ENCODE measurements at places on chromosomes 11 and 22.

DNA sequence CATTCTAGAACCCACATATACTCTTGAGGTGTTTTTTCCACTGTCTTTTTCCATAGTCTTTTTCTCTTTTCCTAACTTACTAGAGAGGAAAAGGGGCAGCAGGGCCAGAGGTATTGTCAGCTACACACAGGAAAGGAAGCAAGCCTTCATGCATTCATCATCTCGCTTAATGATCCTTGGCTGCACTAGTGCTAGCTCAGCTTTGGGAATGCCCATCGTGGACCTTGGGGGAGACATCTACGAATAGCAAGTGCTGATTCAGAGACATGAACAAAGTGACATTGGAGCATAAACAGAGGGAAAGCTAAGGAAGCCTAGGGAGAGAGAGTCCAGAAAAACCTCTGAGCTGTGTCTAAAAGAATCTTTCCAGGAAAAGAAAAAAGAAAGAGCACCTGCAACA lies 466.3 kb upstream of the ARHGAP42 start:
- DNase-seq = peak; percentile 5

GRCh38 chr11:45368697-45369096 lies 82.6 kb upstream of the SYT13 start:
- DNase-seq = no peak

- no peak for DNase-seq
Measured at GRCh38 chr11:86588566-86589090, 83.8 kb downstream of the ME3 start.

- no peak for DNase-seq
Measured at GRCh38 chr11:3077846-3078440, 20.7 kb upstream of the CARS1 start.

- no peak for DNase-seq
Measured at GRCh38 chr22:36853407-36854099, 7.3 kb upstream of the NCF4 start.

DNA sequence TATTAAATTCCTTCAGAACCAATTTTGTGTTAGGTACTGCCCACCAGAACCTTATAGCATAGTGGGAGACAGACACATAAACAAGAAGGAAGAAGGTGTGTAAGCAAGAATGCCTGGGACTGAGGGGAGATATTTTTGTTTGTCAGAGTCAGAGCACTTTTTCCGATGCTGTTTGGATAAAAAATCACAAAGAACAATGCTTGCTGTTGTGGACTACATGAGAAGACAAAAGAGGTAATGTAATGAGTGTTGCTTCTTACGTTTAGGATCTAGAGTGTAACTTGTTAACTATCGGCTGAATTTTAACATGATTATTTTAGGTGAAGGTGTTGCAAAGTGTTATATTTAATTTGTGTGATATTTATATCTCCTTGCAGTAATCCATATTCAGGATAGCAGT lies 84.9 kb downstream of the ATM start:
- no peak for DNase-seq

GRCh38 chr22:20267441-20268278 lies 458 bp downstream of the RTN4R start:
- peak; percentile 57 for DNase-seq

DNA sequence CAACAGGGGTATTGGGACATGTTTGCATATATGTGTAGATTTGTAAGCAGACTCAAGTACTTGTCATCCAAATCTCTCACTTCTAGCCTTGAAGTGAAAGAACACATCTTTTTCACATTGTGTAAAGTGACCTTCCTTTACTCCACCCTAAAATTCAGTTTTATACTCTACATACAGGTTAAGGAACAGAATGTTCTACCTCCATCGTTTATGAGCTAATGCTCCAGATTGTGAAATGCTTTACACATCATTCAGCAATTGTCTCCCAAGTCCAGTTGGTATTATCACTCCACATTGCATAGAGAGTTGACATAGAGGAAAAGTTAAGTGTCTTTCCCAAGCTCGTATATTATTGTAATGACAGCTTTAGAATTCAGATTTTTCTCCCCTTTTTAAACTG lies 46.1 kb upstream of the BLID start:
- no peak for DNase-seq

DNA sequence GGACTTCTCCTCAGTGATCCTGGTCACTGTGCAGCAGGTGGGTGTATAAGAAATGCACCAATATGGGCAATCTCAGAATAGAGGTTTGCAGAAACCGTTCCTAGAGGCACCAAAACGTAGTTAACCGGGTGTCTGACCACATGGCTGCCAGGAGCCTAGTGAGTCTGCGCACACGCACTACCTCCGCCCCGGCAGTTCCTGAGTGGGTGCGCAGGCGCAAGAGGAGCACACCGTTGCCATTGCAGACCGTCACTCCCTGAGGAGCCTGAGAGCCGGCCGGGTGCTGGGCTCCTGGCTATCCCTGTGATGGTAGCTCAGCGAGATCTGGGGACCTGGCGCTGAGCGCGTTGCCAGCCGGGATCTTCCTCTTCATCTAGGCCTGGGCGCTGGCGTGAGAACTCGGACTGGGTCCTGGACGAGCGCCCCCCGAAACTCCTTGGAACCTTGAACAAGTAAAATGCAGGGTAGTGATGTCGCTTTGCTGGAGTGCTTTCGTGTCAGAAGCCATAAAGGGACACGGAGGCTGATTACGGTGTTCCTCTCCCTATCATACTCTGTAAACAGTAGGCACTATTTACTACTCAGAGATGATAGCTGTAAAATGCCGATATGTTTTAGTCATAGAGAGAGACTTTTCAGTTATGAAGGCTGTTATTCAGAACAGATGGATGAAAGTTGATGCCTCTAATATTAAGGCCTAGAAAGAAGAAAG lies at the start of gene MS4A13:
TSS of gene MS4A13 (plus strand) at position 249 of the 712 bp plus-strand sequence. CDS start 2,692 bp downstream, outside the sequence.
- DNase-seq = no peak

DNA sequence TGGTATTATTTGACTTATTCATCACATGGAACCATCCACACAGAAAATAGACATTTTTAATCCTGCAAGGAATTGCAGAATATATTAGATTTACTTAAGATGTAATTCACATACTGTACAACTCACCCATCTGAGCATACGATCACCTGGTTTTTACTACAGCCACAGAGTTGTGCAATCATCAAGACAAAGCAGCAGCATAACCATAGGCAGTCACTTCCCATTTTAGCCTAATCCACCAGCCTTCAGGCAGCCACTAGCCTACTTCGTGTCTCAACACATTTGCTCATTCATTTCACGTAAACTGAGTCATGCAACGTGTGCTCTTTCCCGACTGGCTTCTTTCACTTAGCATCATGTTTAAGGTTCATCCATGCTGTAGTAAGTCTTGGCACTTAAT lies 23.0 kb downstream of the PIWIL3 start:
- DNase-seq = no peak

- no peak for DNase-seq
Measured at GRCh38 chr11:43746670-43747069, 66.1 kb downstream of the HSD17B12 start.

GRCh38 chr22:46991666-46992065 lies 229.2 kb downstream of the TBC1D22A start:
- DNase-seq = no peak

DNA sequence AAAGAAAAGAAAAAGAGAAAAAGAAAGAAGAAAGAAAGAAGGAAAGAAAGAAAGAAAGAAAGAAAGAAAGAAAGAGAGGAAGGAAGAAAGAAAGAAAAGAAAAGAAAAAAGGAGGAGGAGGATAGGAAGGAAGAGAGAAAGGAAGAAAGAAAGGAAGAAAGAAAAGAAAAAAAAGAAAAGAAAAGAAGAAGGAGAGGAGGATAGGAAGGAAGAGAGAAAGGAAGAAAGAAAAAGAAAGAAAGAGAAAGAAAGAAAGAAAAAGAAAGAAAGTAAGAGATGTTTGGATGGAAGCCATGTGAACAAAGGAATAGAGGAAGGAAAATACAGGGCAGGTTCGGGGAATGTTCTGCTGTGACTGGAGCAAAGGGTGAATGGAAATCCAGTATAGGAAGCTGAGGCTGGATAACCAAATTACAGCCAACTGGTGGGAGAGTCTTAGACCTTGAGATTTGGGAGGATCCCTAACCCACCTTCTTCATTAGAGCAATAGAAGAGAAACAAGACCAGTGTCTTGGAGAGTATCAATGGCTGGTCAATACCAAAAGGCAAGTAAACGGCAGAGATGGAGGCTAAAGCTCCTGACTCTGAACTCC lies 94.9 kb downstream of the RASSF10 start:
- no peak for DNase-seq

GRCh38 chr11:32184723-32185376 lies 94.0 kb downstream of the RCN1 start:
- no peak for DNase-seq

DNA sequence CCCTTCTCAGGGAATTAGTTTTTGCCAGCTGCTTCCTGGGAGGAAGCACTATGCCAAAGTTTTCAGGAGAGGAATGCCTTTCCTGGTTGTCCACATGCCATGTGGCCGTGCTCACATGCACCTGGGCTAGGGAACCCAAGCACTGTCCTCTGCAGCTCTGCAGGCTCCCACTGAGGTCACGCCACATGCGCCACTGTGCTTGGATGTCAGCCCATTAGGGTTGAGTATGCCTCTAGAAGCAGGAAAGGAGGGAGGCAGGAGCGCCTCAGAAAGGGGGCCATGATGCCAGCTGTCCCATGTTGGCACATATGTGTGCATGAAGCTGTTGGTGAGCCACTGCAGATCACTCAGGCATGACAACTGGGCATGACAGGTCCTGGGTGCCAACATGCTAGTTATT lies 81.6 kb upstream of the SUSD2 start:
- DNase-seq = no peak

- DNase-seq = peak; percentile 54
Measured at GRCh38 chr11:83070044-83070701, 1.5 kb downstream of the RAB30 start.

- DNase-seq = no peak
Measured at GRCh38 chr22:44400763-44401060, 88.0 kb upstream of the SHISAL1 start.

DNA sequence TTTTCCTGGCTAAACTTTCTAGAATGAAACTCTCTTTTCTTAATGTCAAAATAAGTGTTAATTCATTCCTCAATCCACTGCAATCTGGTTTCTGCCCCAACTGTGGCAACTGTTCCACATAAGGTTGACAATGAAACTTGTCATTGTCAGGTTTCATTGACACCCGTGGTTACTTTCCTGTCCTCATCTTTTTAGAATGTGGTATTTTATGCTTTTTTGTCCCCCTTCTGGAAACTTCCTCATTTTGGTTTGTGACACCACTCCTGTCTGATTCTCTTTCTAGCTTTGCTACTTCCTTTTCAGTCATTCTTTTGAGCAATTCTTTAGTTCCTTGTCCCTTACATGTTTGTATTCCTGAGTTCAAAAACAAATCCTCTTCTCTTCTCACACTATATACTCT lies 7.5 kb upstream of the PDE3B start:
- DNase-seq = no peak

DNA sequence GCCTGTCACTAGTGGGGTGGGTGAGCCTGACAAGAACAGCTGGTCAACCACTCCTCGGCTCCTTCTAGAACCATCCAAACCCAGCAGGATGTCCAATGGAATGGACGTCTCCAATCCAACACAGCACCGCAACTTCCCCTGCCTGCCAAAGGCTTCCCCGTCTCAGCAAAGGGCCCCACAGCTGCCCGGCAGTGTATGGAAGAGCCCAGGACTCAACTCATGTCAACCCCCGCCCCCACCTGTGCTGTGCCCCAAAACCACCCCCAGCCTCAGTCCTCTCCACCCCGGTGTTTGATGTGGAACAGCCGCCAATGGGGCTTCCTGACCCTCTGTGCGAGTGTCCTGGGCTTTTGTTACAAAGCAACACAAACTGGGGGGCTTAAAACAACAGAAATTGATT lies 223.8 kb downstream of the CTTN start:
- no peak for DNase-seq

DNA sequence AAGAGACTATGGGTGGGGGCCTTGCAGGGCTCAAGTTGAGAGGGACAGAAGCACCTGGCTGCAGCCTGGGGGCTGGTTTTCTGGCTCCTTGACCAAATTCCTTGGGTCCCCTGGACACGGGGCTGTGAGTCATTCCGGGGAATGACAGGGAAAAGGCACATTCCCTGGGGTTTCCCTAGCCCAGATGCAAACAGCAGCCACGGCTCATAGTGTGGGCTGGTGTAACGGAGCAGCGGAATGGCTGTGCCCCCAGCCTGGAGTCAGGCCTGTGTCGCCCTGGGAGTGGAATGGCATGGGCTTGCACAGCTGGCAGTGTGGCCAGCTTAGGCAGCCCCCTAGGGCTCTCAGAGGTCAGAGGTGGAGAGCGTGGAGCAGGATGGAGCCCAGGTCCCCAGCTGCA lies 77.6 kb upstream of the KCNQ1OT1 start:
- no peak for DNase-seq

DNA sequence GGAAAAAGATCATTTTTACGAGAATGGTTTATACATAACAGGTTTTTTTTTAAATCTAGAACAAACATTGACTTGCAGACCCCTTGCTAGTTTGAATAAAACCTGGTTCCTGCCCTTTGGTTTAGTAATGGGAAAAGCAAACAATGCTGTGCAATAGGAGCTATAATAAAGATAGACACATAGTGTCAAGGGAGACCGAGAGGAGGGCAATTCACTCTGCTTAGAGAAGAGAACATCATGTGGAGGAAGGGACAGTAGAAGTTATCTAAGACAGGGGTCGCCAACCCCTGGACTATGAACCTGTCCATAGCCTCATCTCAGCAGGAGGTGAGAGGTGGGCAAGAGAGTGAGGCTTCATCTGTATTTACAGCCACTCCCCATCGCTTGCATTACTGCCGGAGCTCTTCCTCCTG lies 7.0 kb upstream of the RDX start:
- DNase-seq = no peak

DNA sequence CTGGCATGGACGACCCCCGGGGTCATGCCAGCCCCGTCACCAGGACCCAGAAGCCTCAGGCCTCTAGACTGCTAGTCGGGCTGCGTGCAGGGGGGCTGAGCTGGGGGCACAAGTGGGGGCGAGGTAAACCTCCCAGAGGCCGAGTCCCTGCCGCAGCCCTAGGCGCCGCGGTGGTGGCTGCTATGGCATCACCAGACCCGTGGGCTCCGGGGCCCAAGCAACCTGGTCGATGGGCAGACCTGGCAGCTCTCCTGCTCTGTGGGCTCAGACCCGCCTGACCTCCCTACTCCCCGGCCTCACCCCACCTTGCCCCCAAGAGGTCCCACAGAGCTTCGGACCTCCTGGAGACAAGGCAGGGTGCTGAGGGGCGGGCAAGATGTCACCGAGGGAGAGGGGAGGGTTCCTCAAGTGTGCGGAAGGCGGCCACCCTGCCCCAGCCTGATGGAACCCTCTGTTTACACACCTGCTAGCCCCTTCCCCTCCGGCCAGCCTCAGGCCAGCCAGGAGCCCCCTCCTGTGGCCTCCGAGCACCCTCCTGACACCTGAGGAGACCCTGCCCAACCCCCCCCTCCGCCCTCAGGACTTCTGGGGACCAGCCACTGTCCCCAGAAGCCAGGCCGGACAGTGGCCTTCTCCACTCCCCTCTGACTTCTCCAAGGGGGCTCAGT lies 9.4 kb downstream of the IGF2 start:
- DNase-seq = no peak

DNA sequence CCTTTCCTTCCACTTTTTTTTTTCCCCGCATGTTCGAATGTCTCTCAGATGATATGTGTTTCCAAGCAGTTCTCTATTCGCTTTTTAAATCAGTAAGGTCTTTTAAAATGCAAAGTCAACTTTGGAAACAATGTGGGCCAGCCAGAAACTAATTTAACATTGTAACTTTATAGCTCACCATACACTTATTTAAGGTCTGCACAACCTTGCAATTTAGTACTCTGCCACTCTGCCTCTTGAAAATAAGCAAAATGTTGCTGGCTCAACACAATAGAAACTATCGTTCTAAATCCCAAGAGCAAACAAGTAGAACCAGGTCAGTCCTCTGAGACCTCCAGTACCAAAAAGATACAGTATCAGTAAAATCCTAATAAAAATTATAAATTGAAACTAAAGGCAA lies 109.0 kb downstream of the SIK3 start:
- no peak for DNase-seq

GRCh38 chr22:37498289-37498909 lies 12.2 kb upstream of the MFNG start:
- no peak for DNase-seq

All from spinal cord (tissue), 10 donors.